Myocyte (in vitro differentiated cells): ENCODE measurements at places on chromosomes 6 and 20.

GRCh38 chr6:158933079-158933595 is 66.9 kb downstream of the RSPH3 start:
- no peak for DNase-seq

- no peak for DNase-seq
Measured at GRCh38 chr6:167146135-167146534, 11.6 kb downstream of the GPR31 start.

- DNase-seq = peak; percentile 60
Measured at GRCh38 chr6:17015144-17015543, 86.7 kb upstream of the STMND1 start.

DNA sequence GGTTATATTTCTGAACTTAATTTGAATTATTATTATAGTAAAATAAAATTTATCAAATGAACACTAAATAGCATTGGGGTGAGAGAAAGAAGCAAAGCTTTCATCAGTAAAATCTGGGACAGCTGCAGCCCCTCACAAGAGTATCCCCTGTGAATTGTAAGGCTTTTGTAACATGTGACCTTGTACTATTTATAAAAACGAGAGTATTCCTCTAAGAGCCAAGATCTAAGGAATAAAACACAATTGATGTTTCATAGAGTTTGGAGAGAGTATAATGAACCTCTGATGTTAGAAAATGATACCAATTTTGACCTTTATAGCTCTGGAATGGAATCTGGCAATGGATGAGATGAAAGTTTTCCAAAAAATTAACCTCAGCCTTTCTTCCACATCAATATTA is 617.2 kb upstream of the ID4 start:
- no peak for DNase-seq

DNA sequence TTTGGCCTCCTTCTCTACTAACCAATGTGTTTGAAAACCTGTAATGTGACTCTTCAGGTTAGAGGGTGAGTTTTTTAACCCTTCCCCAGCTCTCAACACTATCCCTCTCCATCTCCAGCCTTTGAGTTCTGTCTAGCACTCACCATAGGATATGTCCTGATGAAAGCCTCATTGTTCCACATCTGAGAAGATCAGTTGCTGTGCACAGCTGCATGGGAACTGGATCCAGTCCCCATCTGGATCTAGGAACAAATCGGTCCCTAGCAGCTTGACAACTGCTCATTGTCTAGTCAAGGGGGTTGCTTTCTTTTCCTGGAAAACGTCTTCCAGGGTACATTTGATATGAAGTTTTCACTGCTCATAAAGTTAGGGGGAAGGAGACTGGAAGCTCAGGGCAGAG is 45.4 kb upstream of the AGPAT4 start:
- no peak for DNase-seq

DNA sequence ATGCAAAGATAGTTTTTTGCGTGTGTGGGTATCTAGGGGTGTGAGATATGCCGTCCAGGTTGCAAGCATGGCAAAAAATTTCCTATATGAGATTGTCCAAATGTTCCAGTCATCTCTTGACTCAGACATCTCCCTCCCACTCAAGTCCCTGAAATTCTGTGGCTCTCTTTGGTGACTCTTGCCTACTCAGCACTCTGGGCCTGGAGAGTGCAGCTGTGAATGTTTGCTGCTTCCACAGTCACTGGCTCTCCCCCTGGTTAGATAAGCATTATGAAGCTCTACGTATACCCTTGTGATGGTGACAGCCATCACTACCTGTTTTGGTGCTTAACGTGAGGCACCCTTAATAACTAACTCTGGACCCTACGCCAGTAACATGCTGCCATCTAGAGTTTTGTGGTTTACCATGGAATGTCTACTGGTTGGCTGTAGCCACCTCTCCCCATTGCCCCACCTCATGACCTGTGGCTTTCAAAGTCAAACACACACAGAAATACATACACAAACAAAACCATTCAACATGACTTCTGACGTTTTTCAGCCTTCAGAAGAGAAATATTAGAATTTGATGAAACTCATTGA is 621.9 kb upstream of the CITED2 start:
- peak; percentile 69 for DNase-seq

DNA sequence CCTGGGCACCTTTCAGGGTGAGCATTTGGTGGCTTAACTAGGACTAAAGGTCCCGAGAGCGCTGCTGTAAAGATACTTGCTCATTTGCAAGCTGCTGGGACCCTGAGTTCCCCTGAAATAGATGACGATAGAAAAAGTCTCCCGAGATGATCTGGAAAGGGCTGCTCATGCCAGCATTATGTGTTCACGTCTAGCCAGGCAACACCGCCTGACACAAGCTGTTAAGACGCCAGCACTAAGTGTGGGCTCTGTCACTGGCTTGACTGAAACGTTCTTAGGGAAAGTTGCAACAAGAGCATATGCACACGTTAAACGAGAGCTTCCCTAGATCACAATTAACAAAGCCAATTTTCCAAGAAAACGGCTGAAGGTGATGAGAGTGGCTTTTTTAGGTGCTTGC is 113.7 kb downstream of the SLC23A2 start:
- DNase-seq = no peak
